ENCODE measurements at places on chromosomes 7 and 10.

DNA sequence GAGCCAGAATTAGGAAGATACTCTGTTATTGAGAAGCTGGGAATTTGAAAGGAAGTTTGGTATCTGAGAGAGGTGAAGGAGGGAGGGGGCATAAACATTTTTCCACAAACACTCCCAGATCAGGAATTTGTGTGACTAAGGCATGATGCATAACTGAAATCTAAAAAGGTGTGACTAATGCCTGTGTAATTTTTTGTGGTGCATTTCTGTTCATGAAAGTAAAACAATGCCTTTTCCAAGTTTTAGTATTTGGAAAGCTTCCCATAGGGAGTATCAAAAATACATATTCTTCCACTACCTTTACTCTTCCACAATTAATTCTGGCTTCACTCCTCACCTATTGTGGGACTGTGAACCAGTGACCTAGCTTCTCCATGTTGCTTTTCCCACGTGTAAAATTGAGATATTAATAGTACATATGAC lies 56.4 kb upstream of the CAV2 start:
- peak; percentile 66 for DNase-seq

GRCh38 chr7:356691-357462 lies 66.9 kb downstream of the FOXL3 start:
- no peak for DNase-seq

GRCh38 chr7:54112567-54112966 lies 429.6 kb upstream of the VSTM2A start:
- no peak for DNase-seq

DNA sequence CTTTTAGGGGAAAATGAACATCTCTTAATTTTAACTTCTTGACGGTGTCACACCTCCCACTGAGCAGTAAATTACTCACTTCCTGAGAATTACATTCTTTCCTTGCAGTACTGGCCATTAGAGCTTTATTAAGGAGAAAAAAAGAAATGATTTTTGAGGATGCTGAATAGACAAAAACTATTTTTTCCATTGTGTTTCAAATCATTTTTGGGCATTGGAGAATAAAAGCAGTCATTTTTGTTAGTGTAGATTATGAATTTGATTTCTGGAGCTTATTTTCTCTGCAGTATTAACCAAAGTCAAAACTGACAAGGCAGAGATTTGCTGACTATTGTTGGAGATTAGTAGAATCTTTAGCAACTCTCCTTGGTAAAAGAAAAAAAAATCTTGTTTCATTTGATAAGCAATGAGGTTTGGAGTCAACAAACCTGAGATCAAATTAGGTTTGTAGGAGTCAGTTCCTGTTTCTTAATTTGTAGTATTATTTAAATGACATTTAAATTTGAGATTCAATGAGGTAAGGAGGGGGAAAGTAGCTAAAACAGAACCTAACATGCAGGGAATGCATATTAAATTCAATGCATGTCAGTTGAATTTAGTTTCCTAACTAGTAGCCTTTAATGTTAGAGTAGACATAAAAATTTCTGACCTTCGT lies 70.6 kb downstream of the AP3M1 start:
- DNase-seq = no peak

DNA sequence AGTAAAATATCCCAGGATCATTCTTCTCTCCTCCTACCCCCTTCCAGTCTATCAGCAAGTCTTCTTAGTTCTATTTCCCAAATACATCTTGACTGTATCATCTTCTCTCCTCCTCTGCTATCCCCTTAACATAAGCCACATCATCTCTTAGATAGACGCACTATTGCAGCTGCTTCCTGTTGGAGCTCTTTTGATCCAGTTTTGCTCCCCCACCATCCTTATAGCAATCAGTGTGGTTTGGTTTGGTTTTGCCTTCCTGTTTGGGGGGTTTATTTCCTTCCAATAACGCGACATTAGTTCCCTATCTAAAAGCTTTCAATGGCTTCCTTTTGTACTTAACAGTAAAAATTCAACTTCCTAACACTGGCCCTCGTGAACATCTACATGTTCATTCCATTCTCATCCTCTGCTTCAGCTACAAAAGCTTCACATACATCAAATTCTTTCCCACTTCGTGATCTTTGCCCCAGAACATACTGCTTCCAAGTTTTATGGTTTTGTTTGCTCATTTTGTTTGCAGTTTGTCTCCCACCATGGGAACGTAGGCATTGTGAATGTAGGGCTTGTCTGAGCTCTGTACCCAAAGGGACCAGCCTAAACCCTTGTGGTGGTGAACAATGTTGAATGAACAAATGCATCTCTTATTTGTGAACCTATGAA lies 33.7 kb upstream of the PLXDC2 start:
- no peak for DNase-seq

DNA sequence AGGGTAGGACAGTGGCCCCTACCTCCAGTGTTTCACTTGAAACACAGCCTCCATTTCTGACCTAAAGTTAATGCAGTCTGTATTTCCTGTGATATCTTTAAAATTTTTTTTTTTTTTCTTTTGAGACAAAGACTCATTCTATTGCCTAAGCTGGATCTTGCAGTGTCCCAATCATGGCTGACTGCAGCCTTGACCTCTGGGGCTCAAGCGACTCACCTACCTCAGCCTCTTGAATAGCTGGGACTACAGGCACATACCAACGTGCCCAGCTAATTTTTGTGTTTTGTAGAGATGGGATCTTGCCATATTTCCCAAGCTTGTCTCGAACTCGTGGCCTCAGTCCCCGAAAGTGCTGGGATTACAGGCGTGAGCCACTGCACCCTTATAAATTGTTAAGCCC lies 16.7 kb upstream of the MGAM2 start:
- no peak for DNase-seq

- no peak for DNase-seq
Observed at GRCh38 chr10:57799625-57800024, 468.1 kb downstream of the IPMK start.

DNA sequence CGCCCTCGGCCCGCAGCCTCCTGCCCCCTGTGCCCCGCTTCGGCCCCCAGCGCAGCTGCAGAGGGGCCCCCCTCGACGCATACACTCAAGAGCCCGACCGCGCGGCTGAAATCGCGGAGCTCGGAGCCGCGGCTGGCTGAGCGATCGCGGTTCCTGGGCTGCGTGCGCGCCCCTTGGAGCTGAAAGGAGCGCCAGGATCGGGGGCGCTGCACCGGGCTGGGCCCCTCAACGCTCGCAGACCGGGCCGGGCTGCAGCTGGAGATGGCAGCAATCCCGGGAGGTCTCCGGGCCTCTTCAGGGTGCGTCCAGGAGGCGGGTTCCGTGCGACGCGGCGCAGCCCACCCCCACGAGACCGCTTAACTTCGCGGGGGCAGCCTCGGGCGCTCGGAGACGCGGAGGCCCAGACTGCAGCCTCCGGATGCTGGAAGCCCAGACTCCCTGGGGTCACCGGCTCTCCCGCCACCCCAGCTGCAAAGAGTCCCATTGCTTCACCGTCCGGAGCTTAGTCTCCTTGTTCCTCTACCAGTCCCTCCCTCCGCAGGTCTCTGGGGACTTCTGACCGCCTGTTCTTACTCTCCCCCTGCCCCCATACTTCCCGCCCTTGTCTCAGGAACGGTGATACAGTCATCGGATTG lies 73.0 kb upstream of the LRRC4 start:
- DNase-seq = no peak

GRCh38 chr10:132538790-132539421 lies 1.3 kb downstream of the INPP5A start:
- no peak for DNase-seq

GRCh38 chr10:44805466-44806210 lies 105.5 kb upstream of the TMEM72 start:
- DNase-seq = no peak

GRCh38 chr7:15938115-15938514 lies 251.6 kb upstream of the MEOX2 start:
- no peak for DNase-seq

DNA sequence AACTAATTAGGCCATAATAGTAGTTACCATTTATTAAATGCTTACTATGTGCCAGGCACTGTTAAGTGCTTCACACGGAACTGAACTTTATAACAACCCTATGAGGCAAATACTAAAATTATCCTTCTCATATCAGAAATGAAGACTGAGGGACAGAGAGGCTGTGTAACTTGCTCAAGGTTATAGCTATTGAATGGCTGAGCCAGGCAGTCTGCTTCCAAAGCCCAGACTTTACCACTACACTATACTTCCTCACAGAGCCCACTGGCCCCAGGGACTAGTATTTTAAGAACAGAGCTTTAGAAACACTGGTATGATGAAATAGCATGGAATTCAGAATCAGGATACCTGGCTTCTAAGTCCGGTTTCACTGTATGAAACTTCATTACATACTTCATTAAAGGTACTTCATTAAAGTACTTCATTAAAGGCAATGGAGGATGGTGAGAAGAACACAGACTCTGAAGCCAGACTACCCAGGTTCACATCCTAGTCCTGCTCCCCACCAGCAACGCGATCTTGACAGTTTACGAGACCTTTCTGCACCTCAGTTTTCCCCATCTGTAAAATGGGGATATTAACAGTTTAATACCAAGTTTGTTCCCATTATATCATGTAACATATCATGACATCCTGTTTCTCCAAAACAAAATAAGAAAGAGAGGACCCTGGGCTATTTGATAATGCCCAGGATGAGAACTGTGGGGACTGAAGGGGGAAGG lies 19.6 kb downstream of the ANXA11 start:
- no peak for DNase-seq

GRCh38 chr7:2830609-2831376 lies 13.3 kb downstream of the GNA12 start:
- DNase-seq = no peak

GRCh38 chr10:124322191-124322980 lies 96.3 kb downstream of the OAT start:
- DNase-seq = no peak

- DNase-seq = no peak
Observed at GRCh38 chr7:75033064-75033463, 40.5 kb downstream of the RCC1L start.

GRCh38 chr7:65477326-65477725 lies 103.7 kb downstream of the ZNF92 start:
- DNase-seq = no peak

GRCh38 chr10:114541081-114541796 lies 116.8 kb downstream of the ABLIM1 start:
- no peak for DNase-seq

DNA sequence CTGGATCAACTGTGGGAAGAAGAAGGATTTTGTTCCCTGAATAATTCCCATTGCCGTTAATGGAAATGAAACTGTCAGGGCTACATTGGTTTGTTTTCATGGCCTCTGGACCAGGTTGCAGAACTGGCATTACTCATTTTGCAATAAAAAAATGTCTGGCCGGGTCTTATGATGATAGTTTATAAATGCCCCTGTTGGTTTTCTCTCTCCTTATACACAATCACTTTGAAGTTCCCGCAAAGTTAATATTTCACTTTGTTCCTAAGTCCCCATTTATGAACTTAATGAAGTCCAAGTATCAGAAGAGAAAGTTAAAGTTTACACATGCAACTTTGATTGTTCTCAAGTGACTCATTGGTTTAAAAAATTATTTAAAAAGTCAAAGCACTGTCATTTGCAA lies 150.7 kb upstream of the PRR15 start:
- no peak for DNase-seq

DNA sequence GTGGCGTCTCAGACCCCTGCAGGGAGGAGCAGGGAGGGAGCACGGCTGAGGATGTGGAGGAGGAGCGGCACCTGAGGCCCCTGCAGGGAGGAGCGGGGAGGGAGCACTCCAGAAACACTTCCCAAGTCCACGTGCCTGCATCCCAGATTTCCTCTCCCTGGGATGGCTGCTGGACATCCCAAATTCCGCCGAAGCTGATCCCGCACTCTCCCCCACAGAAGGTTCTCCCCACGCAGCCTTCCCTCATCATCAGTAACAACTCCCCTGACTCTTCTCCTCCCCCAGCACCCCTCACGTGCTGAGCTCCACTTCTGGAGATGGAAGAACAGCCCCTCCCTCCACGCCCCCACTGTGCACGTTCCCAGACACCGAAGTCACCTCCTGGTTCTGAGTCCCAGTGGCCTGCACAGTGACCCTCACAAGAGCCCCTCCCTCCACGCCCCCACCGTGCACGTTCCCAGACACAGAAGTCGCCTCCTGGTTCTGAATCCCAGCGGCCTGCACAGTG lies 17.8 kb upstream of the FOXL3 start:
- DNase-seq = no peak

- no peak for DNase-seq
Observed at GRCh38 chr10:104299031-104299904, 30.3 kb downstream of the GSTO2 start.

- DNase-seq = no peak
Observed at GRCh38 chr7:7595451-7595850, 28.8 kb downstream of the MIOS start.

- no peak for DNase-seq
Observed at GRCh38 chr10:127561647-127562046, 12.5 kb downstream of the NPS start.

DNA sequence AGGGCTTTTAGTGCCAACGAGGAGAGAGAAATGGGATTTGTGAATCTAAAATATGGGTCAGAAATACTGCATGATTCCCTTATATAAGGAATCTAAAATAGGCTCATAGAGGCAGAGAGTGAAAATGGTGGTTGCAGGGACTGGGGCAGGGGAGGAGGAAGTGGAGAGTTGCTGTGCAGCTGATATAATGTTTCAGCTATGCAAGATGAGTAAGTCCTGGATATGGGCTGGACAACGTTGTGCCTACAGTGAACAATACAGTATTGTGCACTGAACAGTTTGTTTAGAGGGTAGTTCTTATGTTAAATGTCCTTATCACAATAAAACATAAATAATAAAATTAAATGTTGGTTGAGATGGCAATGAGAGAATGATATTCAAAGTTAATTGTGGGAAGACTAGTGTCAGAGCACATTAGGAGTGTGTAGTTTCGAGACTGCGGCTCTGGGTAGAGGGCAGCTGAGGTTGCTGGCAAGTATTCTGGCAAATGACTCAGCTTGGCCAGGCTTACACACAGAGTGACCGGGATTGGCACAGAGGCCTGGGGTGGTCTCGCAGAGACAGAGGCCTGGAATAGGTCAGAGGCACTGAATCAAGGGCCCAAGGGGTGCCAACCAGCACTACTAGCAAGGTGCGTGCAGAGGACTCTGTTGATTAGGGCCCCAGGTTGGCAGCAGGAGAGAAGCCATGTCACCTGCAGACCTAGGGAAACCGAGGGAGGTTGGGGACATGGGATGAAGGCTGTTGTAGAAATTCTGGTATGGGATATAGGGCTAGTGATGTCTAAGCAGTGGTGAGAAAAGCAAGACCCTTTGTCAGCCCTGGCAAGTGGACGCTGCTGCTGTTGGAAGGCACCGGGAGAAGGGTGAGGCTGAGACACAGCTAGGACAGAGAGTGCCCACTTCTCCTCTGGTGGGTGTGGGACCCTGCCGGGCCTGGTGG lies 2.8 kb upstream of the DEPP1 start:
- DNase-seq = no peak

GRCh38 chr10:14556285-14556956 lies 218.3 kb downstream of the FAM107B start:
- no peak for DNase-seq

All from keratinocyte (primary cell).